ENCODE measurements at places on chromosomes 2 and 18.

- DNase-seq, result no peak
Measured at GRCh38 chr2:62450716-62451191, 55.2 kb downstream of the TMEM17 start.

GRCh38 chr2:73293534-73294171 is at the start of gene EGR4:
Gene EGR4 (minus strand): TSS chr2:73293548. CDS start chr2:73293317, 231 bp downstream.
- DNase-seq, result peak; percentile 79

- no peak for DNase-seq
Measured at GRCh38 chr18:21682371-21683051, 22.1 kb downstream of the ABHD3 start.

- DNase-seq, result no peak
Measured at GRCh38 chr2:179932786-179933185, 71.4 kb upstream of the ZNF385B start.

GRCh38 chr2:39481611-39482010 is 44.5 kb upstream of the MAP4K3 start:
- no peak for DNase-seq

GRCh38 chr2:28600181-28600580 is 104.3 kb downstream of the PLB1 start:
- DNase-seq, result no peak

- DNase-seq, result no peak
Measured at GRCh38 chr2:9163306-9164111, 43.1 kb upstream of the ASAP2 start.

- no peak for DNase-seq
Measured at GRCh38 chr2:155190342-155190741, 491.8 kb downstream of the KCNJ3 start.

DNA sequence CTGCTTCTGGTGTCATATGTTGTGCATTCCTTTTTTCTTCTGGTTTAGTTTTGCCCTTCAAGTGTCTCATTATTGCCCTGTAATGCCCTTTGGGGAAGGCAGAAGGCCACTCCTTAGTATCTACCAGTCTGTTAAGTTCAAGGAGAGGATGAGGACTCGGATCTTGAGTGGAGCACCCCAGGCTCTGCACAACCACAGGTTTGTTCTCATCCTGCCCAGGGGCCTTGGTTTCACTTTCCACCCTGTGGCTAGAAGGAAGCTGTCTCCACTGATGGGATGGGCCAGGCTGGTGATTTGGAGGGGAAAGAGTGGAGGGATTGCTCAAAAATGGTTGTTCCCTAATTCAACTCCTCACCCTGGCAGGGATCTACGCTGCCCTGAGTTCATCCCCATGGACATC is 30.2 kb upstream of the RAB11FIP5 start:
- DNase-seq, result no peak

DNA sequence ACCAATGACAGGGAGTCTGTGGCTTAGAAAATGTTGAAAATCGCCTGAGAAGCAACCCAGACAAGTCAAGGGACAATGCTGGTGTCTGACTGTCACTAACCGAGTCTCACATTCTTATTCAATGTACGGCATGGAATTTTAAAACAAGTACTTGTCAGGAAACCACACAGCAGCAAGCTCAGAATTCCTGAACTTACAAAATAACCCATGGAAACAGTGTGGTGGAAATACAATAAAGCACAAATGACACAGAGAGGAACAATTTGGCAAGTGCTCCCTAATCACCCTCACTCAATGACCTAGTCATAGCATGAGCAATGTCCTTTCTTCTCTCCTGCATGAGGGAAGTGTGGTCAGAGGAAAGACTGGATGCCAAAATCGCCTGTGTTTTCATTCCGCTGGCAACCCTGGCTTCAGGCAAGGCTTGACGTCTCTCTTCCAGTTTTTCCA is 154.0 kb downstream of the SATB2 start:
- DNase-seq, result no peak

DNA sequence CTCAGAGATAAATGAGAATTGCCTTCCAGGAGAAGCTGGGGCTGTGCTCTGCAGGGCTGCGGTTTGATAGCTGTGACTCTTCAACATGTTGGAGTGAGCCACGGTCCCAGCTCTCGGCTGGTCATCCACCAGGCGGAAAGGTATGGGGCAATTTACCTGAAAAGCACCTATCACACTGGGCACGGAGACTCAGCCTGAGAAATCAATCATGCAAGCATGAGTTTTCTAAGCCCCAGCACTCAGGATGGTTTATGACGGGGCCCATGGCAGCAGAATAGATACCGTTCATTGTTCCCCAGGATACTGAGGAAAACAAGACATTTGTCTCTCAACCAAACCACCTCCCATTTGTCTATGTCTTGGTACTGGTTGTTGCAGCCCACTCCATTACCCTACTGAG is 83.9 kb downstream of the LOXHD1 start:
- DNase-seq, result no peak

DNA sequence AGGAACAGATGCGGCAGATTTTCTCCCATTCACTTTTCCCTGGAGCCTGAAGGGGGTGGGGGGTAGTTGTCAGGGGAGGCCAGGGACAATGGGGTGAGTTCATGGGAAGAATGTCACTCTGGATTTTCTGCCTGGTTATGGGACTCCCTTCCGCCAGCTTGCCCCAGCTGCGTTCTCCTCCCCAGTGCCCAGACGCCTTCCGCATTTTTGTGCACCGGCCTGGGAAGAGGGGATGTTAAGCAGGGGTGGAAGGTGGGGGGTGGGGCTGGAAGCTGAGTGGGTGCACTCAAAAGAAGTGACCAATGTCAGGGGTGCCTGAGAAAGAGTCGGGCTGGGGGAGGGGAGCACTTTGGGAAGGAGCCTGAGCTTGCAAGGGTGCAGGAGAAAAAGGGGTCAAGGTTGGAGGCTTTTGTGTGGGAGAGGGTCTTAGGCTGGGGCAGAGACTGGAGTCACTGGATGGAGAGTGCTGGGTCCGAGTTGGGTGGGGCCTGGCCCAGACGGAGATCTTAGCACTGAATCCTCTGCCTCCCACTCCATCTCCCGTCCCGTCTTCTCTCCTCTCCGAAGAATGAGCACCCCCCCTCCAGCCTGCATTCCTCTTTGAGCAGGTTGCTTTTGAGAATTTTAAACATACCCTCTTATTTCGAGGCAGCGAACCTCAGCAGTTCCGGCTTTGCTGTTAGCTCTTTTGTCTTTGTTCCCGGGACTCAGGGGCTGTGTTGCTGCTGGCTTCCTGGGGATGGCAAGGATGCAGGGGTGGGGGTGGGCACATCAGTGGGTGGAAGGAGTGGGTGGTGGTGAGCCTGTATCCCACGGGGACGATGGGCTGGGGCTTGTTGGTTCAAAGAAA is 2.7 kb downstream of the IGFBP2 start:
- DNase-seq, result no peak

DNA sequence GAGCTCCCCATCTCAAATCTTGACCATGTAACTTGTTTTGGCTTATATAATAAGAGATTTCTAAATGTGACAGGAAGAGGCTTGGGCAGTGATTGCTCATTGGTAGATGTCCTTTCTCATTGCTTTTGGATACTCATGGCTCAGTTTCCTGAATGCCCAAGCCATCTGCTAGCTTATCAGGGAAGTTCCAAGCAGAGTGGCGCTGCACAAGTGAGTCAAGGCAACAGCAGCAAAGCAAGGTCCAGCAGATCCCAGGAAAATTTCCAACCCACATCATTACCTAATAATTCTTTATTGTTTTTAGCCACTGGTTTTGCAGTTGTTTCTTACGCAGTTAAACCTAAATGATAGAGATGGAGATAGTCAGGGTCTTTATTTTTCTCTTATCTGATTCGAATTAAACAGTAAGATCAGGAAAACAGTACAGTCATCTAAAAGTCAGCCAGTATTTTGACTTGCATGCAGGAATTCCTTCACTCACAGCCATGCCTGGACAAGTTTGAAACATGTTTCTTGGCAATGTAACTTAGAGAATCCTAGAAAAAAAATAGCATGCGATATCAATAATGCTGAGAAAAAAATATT is 349.7 kb upstream of the TMEFF2 start:
- no peak for DNase-seq

DNA sequence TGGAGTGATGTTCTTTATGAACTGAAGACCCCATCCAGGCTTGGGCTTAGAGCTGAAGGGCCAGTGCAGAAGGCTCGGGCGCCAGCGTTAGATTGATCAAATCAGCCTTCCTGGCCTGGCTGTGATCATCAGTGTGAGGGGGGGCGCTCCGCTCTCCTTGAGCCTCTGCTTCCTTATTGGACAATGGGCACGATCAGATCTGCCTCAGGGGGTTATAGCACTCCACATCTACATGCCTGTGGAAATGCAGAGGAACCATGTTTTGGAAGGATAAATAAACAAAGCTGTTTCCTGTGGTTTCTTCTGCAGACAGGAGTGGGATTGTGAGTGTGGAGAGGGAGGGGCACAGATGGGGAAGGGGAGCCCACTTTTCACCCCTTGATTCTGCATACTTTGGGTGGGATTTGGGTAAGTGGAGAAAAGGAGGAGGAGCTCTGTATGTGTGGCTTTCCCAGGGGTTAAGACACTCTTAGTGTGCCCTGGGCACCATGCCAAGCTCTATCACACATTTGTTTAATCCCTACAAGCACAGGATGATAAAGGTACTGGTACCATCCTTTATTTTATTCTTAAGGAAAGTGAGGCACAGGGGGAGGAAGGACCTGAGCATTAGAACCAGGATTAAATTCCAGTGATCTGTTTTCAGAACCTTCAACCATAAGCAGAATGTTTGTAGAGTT is 150.5 kb downstream of the EN1 start:
- DNase-seq, result no peak

GRCh38 chr2:233411162-233411561 is 56.9 kb downstream of the DGKD start:
- no peak for DNase-seq

- DNase-seq, result no peak
Measured at GRCh38 chr18:58391932-58392323, 237.0 kb downstream of the ALPK2 start.

- DNase-seq, result no peak
Measured at GRCh38 chr2:230986520-230987136, 9.3 kb upstream of the SPATA3 start.

GRCh38 chr2:211688196-211688595 is 850.4 kb downstream of the ERBB4 start:
- no peak for DNase-seq

Data from activated gamma-delta T cell (primary cell).